SJCRH30 (cell line): ENCODE measurements at places on chromosomes 12 and 14.

GRCh38 chr12:113049976-113050742 is 6.4 kb upstream of the DTX1 start:
- no peaks in the 10 kb centered on the region for H3K4me1 ChIP-seq
- no peak for DNase-seq
- no peak overlapping the region for H3K27ac ChIP-seq
- H3K4me3 ChIP-seq = no peak overlapping the region
- no peaks in the 10 kb centered on the region for H3K36me3 ChIP-seq
- 0 out of 2 replicates have a peak, but pooled peaks cover 4% of the 10 kb centered on the region for H3K27me3 ChIP-seq

- H3K27ac ChIP-seq = no peak overlapping the region
- no peaks in the 10 kb centered on the region for H3K36me3 ChIP-seq
- H3K4me3 ChIP-seq = no peak overlapping the region
- H3K4me1 ChIP-seq = no peaks in the 10 kb centered on the region
- DNase-seq = no peak
Measured at GRCh38 chr12:125981610-125982253, 916.5 kb downstream of the AACS start.

DNA sequence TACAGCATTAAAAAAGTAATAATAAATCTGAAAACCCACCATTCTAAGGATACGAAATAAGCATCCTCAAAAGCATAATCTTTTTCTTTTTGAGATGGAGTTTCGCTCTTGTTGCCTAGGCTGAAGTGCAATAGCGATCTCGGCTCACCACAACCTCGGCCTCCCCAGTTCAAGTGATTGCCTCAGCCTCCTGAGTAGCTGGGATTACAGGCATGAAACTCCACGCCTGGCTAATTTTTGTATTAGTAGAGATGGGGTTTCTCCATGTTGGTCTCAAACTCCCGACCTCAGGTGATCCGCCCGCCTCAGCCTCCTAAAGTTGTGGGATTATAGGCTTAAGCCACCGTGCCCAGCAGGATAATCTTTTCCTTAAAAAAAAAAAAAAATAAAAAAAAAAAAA is 4.3 kb downstream of the CCNT1 start:
- H3K36me3 ChIP-seq = peaks cover 66% of the 10 kb centered on the region
- H3K4me3 ChIP-seq = no peak overlapping the region
- H3K27ac ChIP-seq = no peak overlapping the region
- H3K27me3 ChIP-seq = no peaks in the 10 kb centered on the region

DNA sequence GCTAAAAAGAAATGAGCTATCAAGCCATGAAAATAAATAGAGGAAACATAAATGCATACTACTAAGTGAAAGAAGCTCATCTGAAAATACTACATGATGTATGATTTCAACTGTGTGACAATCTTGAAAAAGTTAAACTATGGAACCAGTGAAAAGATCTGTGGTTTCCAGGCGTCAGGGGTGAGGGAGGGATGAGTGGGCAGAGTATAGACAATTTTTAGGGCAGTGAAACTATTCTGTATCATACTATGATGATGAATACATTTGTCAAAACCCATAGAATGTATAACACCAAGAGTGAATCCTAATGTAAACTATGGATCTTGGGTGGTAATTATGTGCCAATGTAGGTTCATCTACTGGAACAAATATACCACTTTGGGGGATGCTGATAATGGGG is 21.3 kb downstream of the SPX start:
- DNase-seq = no peak
- H3K4me1 ChIP-seq = peaks cover 23% of the 10 kb centered on the region
- H3K4me3 ChIP-seq = no peak overlapping the region
- H3K27me3 ChIP-seq = no peaks in the 10 kb centered on the region
- no peaks in the 10 kb centered on the region for H3K36me3 ChIP-seq

DNA sequence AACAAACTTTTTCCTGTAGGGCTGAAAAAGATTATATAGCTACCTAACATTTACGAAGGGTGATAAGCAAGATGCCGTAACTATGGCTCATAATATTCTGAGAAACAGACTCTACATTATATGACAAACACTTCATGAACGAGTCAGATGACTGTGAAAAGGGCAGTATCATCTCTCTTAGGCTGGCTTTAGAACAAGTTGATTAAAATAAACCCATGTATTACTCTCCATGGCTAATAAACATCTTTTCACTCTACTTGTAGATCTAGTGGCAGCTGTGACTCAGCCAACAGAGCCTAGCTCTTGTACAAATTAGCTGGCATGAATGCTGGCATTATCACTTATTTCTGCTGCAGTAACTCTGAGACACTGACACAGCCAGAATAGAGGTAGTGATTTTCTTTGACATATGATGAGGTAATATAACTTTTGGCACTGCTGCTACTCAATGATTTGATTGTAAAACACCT is 47.1 kb downstream of the SLC2A13 start:
- H3K27me3 ChIP-seq = no peaks in the 10 kb centered on the region
- DNase-seq = no peak
- peaks cover 6% of the 10 kb centered on the region; the same call in 1 of the 2 replicates for H3K4me1 ChIP-seq
- no peak overlapping the region for H3K27ac ChIP-seq
- no peaks in the 10 kb centered on the region for H3K36me3 ChIP-seq
- no peak overlapping the region for H3K4me3 ChIP-seq

- no peak overlapping the region for H3K4me3 ChIP-seq
- H3K27ac ChIP-seq = peak overlapping the region; percentile 74
Measured at GRCh38 chr12:3252450-3252891, 175.3 kb downstream of the TSPAN9 start.

DNA sequence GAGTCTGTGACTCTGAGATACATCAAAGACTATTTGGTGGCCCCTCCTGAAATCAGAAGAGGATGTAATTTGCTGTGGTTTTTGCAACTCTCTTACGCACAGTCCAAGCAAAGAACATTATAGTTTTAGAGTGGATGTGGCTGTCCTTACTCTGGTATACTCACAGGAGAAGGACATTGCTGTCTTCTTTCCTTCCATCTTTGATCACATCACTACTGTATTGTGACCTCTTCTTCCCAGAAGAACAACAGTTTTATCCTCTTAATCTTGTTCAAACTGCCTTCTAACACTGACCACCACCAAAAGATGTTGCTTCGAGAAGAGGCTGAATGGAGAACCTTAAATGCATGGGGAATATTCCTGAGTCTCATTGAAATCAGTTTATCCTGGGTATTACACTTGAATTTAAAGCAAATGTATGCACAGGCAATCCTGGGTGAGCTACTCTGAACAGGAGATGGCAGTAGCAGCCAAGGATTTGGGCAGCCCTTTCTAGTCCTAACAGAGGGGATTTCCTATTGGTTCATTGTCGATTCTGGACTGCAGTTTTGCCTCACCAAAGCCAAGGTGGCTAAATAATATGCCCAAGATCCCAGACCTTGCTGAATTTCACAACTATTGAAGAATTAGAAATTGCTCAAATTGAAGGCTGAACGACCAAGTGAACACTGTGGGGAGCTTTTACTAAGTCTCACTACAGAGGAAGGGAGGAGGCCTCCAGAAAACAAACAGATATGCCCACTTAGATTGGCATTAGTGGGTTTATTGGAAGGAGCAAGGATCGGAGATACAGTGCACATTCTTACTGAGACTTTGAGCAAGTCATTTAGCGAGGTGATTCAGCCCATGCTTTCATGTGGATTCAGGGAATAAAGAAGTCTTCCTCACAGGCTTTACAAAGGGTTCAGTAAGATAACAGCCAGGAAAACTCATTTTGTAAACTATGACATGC is 282.8 kb downstream of the PAWR start:
- DNase-seq = peak; percentile 64
- no peak overlapping the region for H3K27ac ChIP-seq
- H3K4me1 ChIP-seq = peaks cover 4% of the 10 kb centered on the region; the same call in 1 of the 2 replicates
- H3K36me3 ChIP-seq = no peaks in the 10 kb centered on the region

GRCh38 chr12:124475295-124476010 is 92.0 kb downstream of the NCOR2 start:
- peaks cover 33% of the 10 kb centered on the region for H3K4me1 ChIP-seq
- no peaks in the 10 kb centered on the region for H3K27me3 ChIP-seq
- H3K36me3 ChIP-seq = peaks cover 74% of the 10 kb centered on the region
- H3K27ac ChIP-seq = peak overlapping the region; percentile 73

DNA sequence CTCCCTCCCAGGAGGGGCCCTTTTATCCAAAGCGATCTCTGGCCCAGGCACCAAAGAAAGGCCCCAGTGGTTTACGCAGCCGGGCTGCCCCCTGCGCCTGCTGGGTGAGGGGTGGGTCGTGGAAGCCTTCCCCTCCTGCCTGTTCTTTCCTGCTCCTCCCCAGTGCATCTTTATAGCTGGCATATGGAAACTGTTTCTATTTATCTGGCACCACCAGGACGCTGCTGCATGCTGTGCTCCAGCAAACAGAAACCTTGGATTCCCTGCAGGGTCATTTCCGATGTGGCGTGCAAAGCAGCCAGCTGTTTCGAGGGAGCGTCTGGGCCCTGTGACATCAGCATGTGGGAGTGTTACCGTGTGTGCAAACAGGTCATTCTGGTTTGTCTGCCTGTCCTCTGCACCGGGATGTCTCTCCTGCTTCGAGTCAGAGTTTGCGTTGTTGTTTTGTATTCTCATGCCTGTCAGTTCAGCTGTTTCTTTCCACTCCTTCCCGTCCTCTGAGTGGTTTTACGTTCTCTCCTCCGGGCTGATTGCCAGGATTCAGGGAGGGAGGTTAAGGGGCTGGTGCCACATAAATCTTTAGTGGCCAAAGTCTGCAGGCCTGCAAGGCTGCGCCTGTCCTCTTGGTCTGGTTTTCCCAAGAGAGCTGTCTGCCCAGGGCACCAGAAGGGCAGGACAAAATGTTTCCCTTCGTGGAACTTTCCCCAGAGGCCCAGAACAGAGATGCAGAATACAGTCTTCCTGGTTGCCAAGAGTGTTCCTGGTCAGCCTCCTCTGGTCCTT is 24.6 kb downstream of the TPCN1 start:
- peak; percentile 88 for DNase-seq
- H3K36me3 ChIP-seq = no peaks in the 10 kb centered on the region
- H3K27ac ChIP-seq = peak overlapping the region; percentile 67
- peak overlapping the region; percentile 41 for H3K4me3 ChIP-seq
- no peaks in the 10 kb centered on the region for H3K27me3 ChIP-seq

DNA sequence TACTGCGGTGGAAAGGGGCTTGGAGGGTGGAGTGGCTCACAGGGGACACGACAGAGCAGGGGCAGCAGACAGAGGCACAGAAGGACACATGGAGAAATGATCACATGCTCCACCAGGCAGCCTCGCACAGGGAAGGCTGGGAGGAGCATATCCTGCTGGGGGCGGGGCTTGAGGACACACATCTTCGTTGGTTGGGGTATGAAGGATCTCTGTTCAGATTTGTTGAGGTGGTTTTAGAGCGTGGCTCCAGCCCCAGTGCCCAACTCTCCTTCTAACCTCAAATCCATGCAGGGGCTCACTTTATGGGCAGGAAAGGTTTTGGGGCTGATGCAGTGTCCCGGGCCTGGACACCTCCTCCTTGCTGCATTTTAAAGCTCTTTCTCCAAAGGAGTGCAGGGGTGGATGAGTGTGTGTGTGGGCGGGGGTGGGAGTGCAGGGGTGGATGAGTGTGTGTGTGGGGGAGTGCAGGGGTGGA is 733 bp upstream of the P3H3 start:
- H3K36me3 ChIP-seq = peaks cover 12% of the 10 kb centered on the region
- peaks cover 9% of the 10 kb centered on the region for H3K4me1 ChIP-seq
- H3K4me3 ChIP-seq = no peak overlapping the region
- no peaks in the 10 kb centered on the region for H3K27me3 ChIP-seq

- no peak overlapping the region for H3K27ac ChIP-seq
- H3K36me3 ChIP-seq = no peaks in the 10 kb centered on the region
- no peak overlapping the region for H3K4me3 ChIP-seq
- no peaks in the 10 kb centered on the region for H3K27me3 ChIP-seq
Measured at GRCh38 chr12:93087840-93088610, 158.9 kb upstream of the EEA1 start.

DNA sequence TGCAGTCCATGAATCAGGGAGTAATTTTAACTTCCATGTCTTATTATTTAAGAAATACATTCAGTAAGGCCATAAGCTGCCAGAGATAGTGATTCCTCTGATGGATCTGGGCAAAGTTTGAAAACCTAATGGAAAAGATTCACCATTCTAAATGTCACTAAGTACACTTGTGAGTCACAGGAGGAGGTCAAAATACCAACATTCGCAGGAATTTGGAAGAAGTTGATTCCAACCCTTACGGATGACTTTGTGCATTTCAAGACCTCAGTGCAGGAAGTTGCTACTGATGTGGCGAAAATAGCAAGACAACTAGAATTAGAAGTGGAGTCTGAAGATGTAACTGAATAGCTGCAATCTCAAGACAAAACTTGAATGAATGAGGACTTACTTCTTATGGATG is 69.8 kb downstream of the OSBPL8 start:
- H3K4me3 ChIP-seq = no peak overlapping the region
- no peak for DNase-seq
- H3K27ac ChIP-seq = no peak overlapping the region

DNA sequence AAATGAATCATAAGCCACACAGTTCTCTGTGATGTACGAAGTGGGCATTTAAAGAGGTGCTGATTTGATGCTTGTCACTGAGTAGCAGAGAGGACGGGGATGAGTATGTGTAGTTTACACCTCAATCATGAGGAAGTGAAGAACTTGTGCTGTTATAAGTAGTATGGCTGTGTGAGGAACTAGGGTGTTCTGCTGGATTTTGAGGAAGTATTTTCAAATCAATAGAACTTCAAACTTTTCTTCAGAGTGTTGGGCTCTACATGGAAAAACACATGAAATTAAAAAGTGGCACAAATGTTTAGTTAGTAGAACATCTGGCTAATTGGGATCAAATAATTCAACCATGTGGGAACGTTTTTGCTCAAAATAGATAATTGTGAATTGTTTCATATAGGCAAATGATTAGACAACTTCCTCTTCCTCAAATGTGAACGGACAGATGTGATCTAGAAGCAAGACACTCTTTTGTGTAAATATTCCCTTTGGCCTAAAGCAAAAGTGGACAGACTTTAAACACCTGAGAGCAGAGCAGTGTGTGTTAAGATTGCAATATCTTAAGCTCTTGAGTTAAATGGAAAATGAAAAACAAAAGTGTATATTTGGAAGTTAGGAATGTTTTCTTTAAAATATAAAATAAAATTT is 168.5 kb downstream of the NAV3 start:
- H3K27me3 ChIP-seq = no peaks in the 10 kb centered on the region
- H3K4me1 ChIP-seq = no peaks in the 10 kb centered on the region
- H3K4me3 ChIP-seq = no peak overlapping the region
- no peak for DNase-seq

DNA sequence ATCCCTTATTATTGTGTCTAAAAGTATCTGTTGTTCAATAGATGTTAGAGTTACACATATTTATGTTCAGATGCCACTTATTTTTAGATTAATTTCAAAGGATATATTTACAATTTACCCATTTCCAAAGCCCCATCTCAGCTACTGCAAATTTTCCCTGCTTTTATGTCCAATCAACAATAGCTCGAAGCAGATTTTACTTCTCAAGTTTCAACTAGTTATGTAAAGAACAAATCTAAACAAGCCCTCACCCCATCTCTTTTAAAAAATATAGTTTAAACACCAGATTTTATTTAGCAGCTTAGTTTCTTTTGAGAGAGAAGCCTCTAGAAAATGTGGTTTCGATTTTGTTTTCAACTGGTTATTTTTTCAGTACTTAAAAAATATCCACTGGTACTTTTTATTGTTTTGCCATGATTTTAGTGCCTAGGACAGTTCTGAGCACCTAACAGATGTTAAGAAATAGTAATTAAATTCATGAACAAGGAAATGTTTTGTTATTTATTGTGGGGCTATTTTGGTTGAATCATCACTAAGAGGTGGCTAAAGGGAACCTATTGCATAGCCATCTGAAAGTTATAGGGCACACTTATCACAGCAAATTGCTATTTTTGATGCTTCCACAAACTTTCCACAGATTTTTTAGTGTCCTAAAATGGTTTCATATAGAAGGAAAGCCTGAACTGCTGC is 96.2 kb upstream of the BMP4 start:
- no peak overlapping the region for H3K27ac ChIP-seq
- H3K4me3 ChIP-seq = no peak overlapping the region
- H3K27me3 ChIP-seq = no peaks in the 10 kb centered on the region
- DNase-seq = no peak
